Caco-2 (cell line): ENCODE measurements at places on chromosomes 5 and 9. TPM values are rescaled to one million over a fixed set of nuclear protein-coding genes. Genes with fewer than 3 reads are reported as not detected.

The UBE2B gene
- 76.1 and 78.9 TPM in 2 replicates for total RNA-seq

The KCNV2 gene
- total RNA-seq: not detected in 2 replicates

The FUT7 gene
- total RNA-seq: not detected in 2 replicates

The GFI1B gene
- total RNA-seq: 0.79 and 1.3 TPM in 2 replicates

The FOXD4L3 gene
- total RNA-seq: 0.23 TPM in 1 of 2 replicates, not detected in the other

The FGD3 gene
- 25.7 and 26.6 TPM in 2 replicates for total RNA-seq

The HAUS6 gene
- 15.0 and 15.2 TPM in 2 replicates for total RNA-seq

The PCDHGA4 gene
- total RNA-seq: 0.49 and 0.54 TPM in 2 replicates

The CD14 gene
- 11.5 and 13.3 TPM in 2 replicates for total RNA-seq

The PJA2 gene
- 34.2 and 34.7 TPM in 2 replicates for total RNA-seq

The OR13F1 gene
- total RNA-seq: not detected in 2 replicates
